ENCODE measurements at places on chromosomes 6 and 20.

DNA sequence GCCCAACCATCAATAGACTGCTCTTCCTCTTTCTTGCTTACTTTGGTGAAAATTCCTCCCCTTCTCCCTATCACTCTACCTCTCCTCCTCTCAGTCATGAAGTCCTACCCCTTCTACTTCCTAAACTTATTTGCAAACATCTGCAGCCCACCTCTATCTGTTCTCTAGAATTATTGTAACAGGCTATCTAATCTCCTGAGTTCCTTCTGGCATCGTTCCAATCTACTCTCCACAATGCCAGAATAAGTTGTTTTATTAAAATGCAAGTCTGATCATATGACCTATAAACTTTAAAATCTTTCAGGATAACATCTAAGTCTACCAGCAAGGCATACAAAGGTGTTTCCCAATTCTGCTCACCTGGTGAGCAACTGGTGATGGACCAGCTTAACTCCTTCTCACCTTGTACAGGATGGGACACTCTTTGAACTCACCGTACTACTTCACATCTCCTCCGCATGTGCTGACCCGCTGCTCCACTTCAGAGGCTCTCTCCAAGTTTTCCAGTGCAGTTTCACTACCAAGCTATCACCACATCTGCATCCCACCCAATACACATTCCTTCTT, 7.9 kb downstream of the CD164 start:
- DNase-seq: no peak

DNA sequence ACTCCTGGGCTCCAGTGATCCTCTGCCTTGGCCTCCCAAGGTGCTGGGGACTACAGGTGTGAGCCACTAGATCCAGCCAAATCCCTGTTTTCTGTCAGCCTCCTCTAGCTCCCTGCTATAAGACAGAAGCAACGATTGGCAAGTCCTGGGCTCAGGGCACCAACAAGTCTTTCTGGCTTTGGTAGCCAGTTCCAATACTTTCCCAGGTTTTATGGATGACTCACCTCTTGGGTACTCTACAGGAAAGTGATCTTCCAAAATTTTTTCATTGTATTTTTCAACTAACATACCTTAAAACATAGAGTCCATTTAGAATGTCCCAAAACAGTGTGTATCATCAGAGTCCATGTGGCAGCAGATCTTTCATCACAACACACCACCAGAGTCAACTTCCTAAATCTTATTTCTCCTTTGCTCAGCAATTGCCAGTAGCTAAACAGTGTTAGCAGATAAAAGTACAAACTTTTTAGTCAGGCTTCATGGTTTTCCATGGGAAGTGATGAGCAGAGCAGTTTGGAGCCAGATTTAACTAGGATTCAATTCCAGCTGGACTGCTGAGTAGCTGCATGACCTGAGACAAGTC, 13.3 kb downstream of the GABBR1 start:
- DNase-seq: no peak

GRCh38 chr6:34468378-34468892, 2.6 kb downstream of the PACSIN1 start:
- DNase-seq: no peak

DNA sequence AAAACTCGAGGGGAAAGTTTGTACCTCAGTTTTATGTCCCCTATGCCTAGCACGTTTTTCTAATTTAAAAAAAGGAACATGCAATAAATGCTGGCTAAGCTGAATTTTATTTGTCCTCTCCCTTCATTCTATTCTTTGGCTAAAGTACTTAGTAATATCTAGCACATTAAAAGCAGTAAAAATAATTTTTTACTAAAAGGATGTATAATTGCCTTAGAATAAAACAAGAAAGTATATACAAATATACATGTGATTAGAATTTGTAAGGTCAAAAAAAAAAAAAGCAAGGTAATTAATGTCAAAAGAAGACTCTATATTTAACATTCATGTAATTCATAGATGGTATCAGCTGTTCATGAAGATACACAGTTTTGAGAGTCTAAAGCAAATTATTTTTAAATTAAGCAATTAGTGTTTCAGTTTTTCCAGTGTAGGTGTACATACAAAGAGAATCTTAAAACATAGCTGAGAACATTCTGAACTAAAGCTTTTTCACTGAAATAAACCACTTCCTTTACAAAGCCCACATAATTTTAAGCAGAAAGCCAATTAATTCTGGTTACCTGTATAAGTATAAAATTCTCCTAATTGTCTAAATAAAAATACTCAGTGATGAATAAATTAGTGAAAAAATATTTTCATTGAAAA, 32.4 kb downstream of the HBS1L start:
- no peak for DNase-seq

DNA sequence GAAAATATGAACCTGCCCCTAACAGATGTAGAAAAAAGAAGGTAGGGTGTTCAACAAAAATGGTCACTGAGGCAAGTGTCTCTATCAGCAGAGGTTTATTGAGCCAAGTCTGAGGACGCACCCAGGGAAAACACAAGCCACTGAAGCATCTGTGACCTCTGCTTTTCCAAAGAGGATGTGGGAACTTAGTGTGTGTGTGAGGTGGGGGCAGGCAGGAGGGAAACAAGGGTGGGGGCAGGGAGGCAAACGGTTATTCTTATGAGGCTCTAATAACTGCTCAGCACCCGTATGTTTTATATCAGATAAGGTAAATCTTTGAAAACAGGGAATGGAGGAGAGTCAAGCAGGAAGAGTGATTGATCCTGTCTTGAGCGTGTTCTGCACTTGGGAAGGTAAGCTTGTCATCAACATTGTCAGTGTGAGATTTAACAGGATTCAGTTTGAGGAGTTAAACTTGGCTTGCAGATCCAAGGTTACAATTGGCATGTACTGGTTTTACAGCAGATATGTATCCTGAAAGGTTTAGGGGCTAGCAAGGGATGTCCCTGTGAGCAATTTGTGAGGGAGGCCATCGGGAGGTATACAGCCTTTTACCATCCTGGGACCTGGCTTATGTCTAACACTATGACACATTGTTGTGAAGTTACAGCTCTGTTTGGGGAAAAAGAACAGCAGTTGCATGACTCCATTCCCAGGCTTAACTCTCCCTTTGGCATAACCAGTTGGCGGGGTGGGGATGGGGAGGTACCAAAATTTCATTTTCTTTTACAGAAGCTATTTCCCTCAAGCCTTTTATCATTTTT, 33.7 kb downstream of the NINL start:
- DNase-seq: no peak

DNA sequence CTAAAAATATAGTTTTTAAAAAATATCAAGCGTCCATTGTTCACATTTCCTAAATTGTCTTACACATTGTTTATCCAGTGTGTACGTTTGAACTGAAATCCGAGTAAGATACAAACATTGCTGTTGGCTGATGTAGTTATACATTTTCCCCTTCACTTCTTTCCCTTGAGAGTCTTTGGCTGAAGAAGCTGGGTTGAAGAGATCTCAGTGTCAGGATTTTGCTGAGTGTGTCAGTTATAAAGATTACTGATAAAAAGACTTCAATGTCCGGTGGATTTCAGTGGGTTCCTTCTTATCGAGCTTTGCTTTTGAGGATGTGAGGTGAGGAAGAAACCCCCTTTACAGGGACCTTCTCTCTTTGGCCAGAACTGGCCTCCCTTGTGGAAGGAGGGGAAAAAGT, 20.5 kb downstream of the RFPL4B start:
- DNase-seq: no peak

DNA sequence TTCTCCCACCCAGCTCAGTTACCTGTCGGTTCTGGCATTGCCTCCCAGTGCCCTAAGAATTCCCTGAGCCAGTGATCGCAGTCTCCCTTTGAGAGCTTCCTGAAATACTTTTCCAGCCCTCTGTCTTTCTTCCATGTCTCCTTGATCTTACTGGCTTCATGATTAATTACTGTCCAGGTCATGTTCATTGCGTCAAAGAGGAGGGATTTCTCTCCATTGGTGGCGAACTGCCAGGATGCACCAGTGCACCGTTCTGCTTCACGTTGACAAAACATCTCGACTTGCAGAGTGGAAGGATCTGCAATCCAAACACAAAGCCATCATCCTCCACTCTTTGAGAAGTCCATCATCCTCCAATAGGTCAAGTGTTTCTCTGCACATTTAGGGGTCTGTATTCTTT, 8.6 kb downstream of the RAET1E start:
- DNase-seq: no peak

- DNase-seq: no peak
These were observed 583.3 kb downstream of the TENT5A start for GRCh38 chr6:81169166-81169565.

- no peak for DNase-seq
These were observed 31.6 kb upstream of the SNX9 start for GRCh38 chr6:157791450-157791849.

DNA sequence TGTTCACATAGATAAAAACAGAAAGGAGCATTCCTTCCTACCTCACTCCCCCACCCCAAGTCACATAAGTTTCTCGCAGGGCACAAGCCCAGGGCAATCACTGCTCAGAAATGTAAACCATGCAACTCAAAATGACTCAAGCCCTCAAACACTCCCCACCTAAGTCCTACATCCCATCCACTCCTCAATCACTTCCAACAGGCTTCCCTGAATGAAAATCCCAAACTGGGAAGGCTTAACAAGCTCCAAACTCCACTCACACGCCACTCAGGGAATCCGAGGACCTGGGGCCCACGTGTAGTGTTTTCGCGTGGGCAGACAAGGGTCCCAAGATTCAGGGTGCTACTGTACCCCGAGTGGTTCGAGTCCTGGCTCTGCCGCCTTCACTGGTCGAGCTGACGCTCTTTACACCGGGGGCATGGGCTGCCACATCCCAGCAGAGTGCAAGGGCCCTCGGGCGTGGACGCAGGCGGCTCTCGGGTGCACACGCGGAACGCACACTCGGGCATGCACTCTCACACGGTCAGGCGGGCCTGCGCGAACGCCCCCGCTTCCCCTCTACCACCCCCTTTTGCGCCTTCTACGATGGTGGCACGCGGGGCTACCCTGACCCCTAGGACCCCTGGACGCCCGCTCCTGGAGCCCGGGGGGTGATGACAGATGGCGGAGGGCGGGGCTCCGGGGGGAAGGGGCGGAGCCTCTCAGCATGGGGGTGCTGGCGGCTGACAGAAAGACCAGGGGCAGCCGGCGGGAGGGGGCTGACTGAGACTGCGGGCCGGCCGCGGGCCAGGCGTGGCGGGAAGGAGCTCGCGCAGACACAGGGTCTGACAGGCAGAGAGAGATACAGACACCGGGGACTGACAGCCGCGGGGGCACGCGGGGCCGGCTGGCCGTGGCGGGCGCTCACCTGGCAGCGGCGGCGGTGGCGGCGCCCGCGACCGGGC, 657 bp downstream of the ZHX3 start:
- peak; percentile 91 for DNase-seq

GRCh38 chr6:25417046-25417605, 138.0 kb downstream of the CARMIL1 start:
- no peak for DNase-seq

DNA sequence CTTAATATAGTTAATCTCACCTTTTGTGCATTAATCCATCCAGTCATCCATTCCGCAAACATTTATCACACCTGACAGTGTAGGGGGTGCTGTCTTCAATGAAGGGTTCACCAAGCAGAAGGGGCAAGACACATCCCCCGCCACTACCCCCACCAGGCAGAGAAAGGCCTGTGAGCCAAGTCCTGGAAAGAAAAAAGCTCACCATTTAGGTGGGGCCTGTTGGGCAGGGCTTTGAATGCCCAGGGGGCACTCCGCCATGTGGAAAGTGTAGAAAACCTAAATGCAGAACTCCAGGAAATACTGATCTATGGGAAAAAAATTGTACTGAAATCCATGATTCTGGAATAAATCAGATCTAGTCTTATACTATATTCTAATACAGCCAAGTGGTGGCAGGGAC, 4.8 kb upstream of the STX16 start:
- no peak for DNase-seq

DNA sequence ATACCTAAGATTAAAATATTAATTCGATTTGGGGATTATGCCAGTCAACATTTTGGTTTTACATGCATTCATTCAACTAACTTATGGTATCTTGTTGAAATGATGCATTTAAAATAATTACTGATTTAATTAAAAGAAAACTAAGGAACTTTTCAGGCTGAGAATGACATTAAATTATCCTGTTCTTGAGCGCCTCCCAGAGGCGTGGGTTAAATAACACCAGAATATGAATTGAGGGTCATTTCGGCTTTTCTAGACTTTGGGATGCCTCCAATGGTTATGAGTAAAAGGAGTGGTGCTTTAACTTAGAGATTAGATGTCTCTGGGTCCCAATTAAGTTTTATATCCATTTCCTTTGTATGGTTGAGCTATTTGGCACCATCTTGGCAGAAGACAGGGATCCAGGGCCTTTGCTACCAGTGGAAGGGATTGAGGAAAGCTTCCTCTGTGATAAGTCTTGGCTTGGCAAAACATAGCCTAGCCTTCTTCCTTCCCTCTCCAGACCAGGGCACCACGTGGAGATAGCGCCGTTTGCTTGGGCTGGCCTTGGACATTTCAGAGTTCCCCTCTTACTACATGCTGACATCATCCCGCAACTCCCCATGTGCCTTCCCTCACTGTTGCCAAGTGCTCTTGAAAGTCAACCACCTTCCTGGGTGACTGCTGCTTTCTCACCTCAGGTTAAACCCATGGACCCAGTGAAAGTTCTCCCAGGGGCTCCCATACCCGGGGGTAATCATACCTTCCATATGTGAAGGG, 28.7 kb downstream of the GNAS start:
- DNase-seq: no peak

- no peak for DNase-seq
These were observed 190.6 kb upstream of the PMEPA1 start for GRCh38 chr20:57900226-57900905.

GRCh38 chr20:46895906-46896242, 1.2 kb downstream of the EYA2 start:
- no peak for DNase-seq

- DNase-seq: no peak
These were observed 91.2 kb upstream of the SULF2 start for GRCh38 chr20:47876311-47877088.

GRCh38 chr6:129890164-129890563, 29.0 kb upstream of the TMEM244 start:
- no peak for DNase-seq

DNA sequence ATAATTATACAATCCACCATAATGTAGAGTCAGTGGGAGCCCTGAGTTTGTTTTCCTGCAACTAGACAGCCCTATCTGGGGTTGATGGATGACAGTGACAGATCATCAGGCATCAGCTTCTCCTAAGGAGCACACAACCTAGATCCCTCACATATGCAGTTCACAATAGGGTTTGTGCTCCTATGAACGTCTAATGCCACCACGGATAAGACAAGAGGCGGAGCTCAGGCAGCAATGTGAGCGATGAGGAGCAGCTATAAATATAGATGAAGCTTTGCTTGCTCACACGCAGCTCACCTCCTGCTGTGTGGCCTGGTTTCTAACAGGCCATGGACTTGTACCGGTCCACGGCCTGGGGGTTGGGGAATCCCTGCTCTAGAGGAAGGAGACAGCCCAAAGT, 25.9 kb downstream of the EDEM2 start:
- no peak for DNase-seq

DNA sequence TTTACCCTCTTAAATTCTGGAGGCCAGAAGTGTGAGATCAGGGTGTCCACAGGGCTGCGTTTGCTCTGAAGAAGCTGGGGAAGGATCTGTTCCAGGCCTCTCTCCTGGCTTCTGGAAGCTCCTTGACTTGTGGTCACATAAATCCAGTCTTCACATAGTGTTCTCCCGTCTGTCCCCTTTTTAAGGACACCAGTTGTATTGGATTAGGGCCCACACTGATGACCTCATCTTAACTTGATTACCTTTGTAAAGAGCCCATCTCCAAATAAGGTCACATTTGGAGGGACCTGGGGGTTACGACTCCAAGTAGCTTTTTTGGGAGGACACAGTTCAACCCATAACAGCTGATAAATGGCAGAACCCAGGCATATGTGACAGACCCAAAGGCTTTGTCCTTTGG, 20.0 kb upstream of the WFDC2 start:
- no peak for DNase-seq

- DNase-seq: no peak
These were observed 427.1 kb downstream of the CD83 start for GRCh38 chr6:14544666-14545065.

Data from HTR-8/SVneo (cell line).